ENCODE measurements at places on chromosomes 2 and 18.

GRCh38 chr2:128273469-128274081 lies 45.1 kb downstream of the HS6ST1 start:
- peak; percentile 61 for DNase-seq

GRCh38 chr2:43146083-43146482 lies 80.3 kb downstream of the ZFP36L2 start:
- DNase-seq, result no peak

GRCh38 chr2:121376535-121377250 lies 91.7 kb upstream of the TFCP2L1 start:
- no peak for DNase-seq

GRCh38 chr2:228017784-228018183 lies 146.4 kb downstream of the DAW1 start:
- DNase-seq, result no peak

DNA sequence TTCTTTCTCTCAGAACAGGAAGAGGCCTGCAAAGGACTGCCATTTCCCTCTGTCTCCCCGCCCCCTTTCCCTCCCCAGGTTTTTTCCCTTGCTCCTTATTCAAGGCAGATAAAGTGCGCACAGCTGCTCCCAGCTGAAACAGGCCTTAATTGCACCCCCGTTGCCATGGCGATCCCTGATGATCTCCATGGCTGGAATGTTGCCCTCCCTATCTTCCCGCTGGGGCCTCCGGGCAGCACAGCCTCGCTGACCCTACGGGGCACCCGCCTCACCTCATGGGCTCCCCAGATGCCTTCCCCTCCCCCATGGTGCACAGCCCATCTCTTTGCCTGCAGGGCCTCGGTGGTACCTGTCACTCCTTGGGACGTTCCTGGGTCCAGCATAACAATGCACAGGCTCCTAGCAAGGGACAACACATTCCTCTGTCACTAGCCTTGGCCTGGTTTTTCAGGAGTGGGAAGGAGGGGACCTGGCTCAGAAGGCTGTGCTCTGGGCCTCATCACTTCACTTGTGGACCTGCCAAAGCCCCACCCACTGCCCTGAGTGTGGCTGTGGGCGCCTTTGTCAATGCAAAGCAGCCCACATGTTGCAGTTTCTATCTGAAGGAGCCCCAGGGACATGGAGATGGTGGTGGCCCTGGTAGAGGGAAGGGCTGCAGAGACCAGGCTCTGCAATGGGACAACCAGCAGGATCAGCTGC lies 115.0 kb downstream of the CELF4 start:
- DNase-seq, result no peak

DNA sequence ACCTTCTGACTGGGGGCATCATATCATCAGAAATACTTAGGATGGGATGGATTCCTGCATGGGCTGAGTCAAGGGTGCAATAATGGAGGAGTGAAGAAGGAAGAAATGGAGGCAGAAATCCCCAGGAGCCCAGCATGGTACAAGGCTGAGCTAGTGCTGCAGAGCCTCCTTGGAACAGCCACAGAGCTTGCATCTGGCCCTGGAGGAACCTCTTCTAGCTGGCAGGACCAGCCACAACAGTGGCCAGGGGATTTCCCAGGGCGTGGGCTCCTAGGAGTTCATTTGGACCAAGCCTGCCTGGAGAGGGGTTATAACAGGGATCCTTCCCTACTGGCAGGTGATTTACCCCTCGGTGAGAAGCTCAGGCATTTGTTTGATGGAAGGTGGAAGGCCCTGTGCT lies 4.7 kb upstream of the IL37 start:
- no peak for DNase-seq

- no peak for DNase-seq
Observed at GRCh38 chr2:148739454-148740105, 95.0 kb downstream of the EPC2 start.

- no peak for DNase-seq
Observed at GRCh38 chr2:150495001-150495400, 7.5 kb upstream of the RND3 start.

DNA sequence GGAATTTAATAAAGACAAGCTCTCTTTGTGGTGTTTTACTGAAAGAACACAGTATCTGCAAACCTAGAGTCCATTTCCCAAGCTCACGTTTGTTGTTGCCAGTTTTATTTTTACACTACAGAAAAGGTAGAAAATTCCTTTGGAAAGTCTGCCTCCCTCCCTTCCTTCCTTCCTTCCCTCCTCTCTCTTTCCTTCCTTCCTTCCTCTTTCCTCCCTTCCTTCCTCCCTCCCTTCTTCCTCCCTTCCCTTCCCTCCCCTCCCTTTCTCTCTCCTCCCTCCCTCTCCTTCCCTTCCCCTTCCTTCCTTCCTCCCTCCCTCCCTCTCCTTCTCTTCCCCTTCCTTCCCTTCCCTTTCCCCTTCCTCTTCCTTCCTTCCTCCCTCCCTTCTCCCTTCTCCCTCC lies 136.3 kb upstream of the REV1 start:
- no peak for DNase-seq

GRCh38 chr2:173195100-173195499 lies 119.5 kb downstream of the MAP3K20 start:
- no peak for DNase-seq

DNA sequence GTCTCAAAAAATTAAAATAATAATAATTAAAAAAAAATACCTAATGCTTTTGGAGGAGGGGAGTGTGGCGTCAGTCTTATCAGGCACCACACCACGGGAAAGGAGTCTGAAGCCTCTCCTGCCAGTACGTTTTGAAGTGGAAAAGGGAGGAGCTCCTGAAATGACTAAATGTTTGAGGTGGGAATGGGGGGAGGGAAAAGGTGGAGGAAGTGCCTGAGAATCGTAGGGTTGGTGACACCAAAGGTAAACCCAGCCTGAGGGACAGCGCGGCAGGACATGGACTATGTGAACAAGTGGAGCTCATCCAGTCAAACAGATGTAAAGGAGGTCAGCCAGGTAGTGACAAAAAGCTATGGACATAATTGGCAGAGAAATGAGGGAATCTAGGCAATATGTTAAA lies 42.2 kb upstream of the EPHA4 start:
- no peak for DNase-seq

DNA sequence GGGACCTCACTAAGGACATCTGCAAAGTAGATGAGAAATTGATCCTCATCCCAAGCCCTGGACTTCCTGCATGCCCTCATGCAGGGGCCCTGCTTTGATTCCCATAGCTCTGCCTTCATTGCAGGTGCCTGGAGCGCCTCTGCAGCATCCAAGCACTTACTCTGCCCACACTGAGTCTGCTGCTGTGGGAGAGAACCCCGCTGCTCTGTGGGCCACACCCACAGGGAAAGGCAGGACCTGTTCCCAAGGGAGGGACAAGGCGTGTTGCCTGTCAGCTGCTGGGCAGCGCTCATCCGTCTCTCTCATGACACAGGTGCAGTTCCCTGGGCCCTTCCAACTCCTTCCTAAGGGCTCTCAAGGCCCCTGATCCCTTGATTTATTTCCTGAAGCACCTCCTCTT lies 266.8 kb upstream of the SMIM21 start:
- no peak for DNase-seq

GRCh38 chr2:7403092-7403775 lies 486.0 kb downstream of the RNF144A start:
- peak; percentile 2 for DNase-seq

Measured in CD4-positive, alpha-beta T cell treated with Interleukin-17A for 1 hour (primary cell).